ENCODE measurements at places on chromosomes 6 and 20. TPM values are rescaled to one million over a fixed set of nuclear protein-coding genes. Genes with fewer than 3 reads are reported as not detected.

The HIVEP2 gene
- polyA plus RNA-seq, result 12.9 TPM

The WDR27 gene
- 56.4 TPM for polyA plus RNA-seq

The RIN2 gene
- polyA plus RNA-seq, result 36.2 TPM

DNA sequence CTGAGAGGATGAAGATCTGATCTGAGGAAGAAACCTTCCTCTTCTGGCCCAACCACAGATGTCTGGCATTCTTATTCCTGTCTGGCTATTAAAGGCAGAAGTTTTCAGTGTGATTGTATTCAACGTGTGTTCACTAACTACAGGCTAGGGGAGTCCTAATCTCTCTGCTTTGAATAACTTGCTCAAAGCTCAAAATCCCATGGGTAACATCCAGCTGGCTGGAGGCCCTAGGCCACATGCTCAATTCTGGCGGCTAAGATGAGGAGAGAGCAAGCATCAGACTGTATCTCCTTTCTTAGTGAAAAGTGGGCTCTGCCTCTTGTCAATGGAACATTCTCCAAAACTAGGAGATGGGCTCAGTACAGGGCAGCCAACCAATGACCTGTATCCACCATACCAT is 478.0 kb downstream of the KIF16B start:
- no peak for DNase-seq
- H3K27ac ChIP-seq, result no peak overlapping the region
- H3K4me3 ChIP-seq, result no peak overlapping the region
- H3K36me3 ChIP-seq, result no peaks in the 10 kb centered on the region
- H3K27me3 ChIP-seq, result no peaks in the 10 kb centered on the region

DNA sequence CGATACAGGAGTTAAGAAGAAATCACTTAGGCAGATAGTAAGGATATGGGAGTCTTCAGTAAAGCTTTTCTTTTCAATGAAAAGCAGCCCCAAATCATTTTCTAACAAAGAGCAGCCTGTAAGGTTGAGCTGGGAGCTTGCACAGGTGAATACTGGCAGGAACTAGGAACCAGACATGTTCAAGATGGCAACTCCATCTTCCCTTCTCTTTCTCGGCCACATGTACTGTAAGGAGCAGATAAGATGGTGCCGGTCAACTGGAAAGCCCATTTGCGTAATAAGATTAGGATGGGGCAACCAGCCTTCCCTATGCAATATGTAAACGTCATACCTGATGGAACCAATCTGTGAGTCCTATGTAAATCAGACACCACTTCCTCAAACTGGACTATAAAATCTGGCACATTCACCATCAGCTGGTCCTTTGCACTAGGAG is 46.2 kb upstream of the RNGTT start:
- no peaks in the 10 kb centered on the region for H3K4me1 ChIP-seq
- DNase-seq, result no peak
- no peak overlapping the region for H3K27ac ChIP-seq
- H3K36me3 ChIP-seq, result no peaks in the 10 kb centered on the region
- H3K27me3 ChIP-seq, result no peaks in the 10 kb centered on the region

DNA sequence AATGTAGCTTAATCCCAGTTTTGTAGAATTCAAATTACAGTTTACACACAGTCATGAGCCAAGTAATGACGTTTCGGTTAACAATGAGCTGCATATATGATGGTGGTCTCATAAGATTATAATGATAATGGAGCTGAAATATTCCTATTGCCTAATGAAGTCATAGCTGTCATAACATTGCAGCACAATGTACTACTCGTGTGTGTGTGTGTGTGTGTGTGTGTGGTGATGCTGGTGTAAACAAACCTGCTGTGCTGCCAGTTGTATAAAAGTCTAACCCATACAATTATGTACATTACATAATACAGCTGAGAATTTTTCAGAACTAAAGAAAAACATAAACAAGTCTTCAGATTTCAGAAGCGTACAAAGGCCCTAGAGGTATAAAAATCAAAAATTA is 66.7 kb upstream of the ARID1B start:
- no peaks in the 10 kb centered on the region for H3K4me1 ChIP-seq
- no peak overlapping the region for H3K27ac ChIP-seq
- H3K36me3 ChIP-seq, result no peaks in the 10 kb centered on the region
- no peaks in the 10 kb centered on the region for H3K27me3 ChIP-seq
- H3K4me3 ChIP-seq, result no peak overlapping the region

- H3K4me1 ChIP-seq, result no peaks in the 10 kb centered on the region
- no peak overlapping the region for H3K27ac ChIP-seq
- no peak overlapping the region for H3K4me3 ChIP-seq
- no peaks in the 10 kb centered on the region for H3K27me3 ChIP-seq
- DNase-seq, result peak; percentile 44
Observed at GRCh38 chr20:18688676-18689075, 100.8 kb downstream of the DTD1 start.

DNA sequence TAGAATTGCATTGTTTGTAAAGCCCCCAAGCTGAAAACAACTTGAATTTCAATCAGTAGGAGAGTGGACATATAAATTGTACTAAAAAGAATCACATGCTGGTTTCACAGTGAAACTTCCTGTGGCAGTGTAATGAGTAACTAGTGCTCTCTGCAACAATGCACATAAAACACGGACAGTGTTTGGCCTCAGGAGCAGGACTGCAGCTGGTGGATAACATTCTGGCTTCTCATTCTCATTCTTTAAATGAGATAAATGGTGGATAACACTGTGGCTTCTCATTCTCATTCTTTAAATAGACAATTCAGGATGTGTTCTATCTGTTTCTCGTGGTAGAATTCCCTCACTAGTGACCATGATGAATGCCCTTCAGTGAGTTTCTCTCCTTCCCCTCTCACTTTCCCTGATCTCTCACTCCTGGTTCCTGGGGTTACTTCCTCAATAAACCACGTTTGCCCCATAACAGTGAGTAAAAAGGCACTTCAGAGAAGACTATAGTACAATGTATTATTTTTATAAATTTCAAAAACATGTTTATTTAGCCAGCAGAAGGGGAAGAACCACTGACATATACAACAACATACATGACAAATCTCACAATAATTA is 59.9 kb downstream of the SLC22A2 start:
- no peaks in the 10 kb centered on the region for H3K4me1 ChIP-seq
- H3K36me3 ChIP-seq, result no peaks in the 10 kb centered on the region
- no peak overlapping the region for H3K4me3 ChIP-seq
- H3K27me3 ChIP-seq, result no peaks in the 10 kb centered on the region
- DNase-seq, result no peak

The UBE2J1 gene
- polyA plus RNA-seq, result 53.1 TPM

DNA sequence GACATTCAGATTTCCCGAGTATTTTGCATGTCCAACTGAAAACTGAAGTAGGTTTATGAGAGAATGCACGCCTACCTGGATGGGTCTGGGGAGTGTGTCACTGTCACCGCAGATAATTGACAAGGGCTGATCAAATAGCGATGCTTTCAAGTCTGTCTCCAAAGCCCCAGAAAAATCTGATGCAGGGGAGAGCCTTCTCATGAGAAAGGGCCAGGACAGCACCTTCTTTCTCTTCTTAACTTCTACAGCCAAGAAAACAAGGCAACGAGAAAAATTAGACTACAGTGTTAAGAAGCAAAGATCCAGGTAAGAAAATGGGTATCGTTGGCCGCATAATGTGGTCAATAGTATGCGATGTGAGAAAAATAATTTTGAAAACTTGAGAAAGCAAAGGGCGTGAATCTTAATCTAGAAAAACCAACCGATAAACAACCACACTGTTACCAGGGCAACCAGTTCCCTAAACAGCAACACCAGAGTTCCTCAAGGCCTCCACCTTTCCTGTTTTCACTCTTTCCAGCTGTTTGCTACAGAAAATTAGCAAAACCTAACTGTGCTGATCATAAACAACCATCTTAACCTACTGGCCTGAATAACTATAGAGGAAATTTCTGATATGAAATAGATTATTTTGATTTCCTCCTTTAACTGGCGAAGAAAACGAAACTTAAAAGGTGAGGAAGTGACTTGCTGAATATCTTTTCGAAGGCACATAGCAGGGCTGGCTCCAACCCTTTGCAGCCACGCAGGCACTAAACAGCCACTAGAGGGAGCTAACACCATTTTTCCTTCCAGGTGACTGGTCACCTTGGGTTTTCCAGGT is 2.6 kb downstream of the TAGAP start:
- H3K36me3 ChIP-seq, result peaks cover 30% of the 10 kb centered on the region
- H3K4me1 ChIP-seq, result peaks cover 4% of the 10 kb centered on the region
- peak; percentile 74 for DNase-seq

GRCh38 chr20:62039738-62040137 is 25.9 kb downstream of the TAF4 start:
- H3K4me1 ChIP-seq, result peaks cover 10% of the 10 kb centered on the region
- no peaks in the 10 kb centered on the region for H3K36me3 ChIP-seq
- H3K27me3 ChIP-seq, result no peaks in the 10 kb centered on the region
- no peak for DNase-seq

DNA sequence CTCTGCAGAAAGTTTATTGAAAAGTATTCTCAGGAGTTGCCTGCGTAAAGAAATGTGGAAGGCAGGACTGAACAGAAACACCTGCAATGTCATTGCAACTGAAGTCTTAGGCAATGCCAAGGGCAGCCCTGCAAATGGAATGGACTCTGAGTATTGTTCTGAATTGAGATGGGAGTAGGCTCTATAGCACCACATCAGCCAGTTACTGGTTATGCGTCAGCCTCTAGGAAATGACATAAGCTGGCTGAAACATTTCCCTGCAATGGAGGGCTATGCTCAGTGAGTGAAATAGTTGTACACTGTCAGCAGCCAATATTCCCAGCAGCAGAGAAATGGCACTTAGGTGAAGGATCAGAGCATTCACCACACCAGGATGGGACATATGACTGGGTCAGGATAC is 13.8 kb upstream of the GJE1 start:
- no peak overlapping the region for H3K27ac ChIP-seq
- H3K4me1 ChIP-seq, result no peaks in the 10 kb centered on the region
- DNase-seq, result no peak
- H3K27me3 ChIP-seq, result no peaks in the 10 kb centered on the region
- no peak overlapping the region for H3K4me3 ChIP-seq

The TSHZ2 gene
- polyA plus RNA-seq, result 12.5 TPM

- no peak overlapping the region for H3K27ac ChIP-seq
- no peaks in the 10 kb centered on the region for H3K27me3 ChIP-seq
- no peaks in the 10 kb centered on the region for H3K36me3 ChIP-seq
- no peak for DNase-seq
- H3K4me1 ChIP-seq, result peaks cover 76% of the 10 kb centered on the region
Observed at GRCh38 chr20:34013554-34013953, 19.8 kb downstream of the RALY start.

DNA sequence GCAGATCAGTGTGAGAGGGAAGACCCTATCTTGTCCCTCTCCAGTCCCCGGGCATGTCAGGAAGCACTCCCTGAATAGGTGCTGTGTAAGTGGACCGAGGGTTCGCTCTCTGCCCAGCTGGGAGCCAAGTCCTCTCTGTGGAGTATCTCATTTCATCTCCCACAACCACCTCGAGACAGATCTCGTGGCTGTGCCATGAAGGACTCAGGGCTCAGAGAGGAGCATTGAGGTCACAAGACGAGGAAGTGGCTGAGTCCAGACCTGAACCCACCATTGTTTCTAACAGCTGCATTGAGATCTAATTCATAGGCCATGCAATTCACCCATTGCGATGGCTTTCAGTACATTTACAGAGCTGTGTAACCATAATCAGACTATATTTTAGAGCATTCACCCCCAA is 34.7 kb upstream of the STX16 start:
- no peak overlapping the region for H3K27ac ChIP-seq
- no peak overlapping the region for H3K4me3 ChIP-seq
- no peaks in the 10 kb centered on the region for H3K4me1 ChIP-seq
- DNase-seq, result no peak
- H3K27me3 ChIP-seq, result no peaks in the 10 kb centered on the region

GRCh38 chr6:21132446-21132845 is 461.1 kb upstream of the SOX4 start:
- no peak overlapping the region for H3K4me3 ChIP-seq
- no peak overlapping the region for H3K27ac ChIP-seq
- DNase-seq, result no peak
- H3K36me3 ChIP-seq, result no peaks in the 10 kb centered on the region
- H3K27me3 ChIP-seq, result no peaks in the 10 kb centered on the region

DNA sequence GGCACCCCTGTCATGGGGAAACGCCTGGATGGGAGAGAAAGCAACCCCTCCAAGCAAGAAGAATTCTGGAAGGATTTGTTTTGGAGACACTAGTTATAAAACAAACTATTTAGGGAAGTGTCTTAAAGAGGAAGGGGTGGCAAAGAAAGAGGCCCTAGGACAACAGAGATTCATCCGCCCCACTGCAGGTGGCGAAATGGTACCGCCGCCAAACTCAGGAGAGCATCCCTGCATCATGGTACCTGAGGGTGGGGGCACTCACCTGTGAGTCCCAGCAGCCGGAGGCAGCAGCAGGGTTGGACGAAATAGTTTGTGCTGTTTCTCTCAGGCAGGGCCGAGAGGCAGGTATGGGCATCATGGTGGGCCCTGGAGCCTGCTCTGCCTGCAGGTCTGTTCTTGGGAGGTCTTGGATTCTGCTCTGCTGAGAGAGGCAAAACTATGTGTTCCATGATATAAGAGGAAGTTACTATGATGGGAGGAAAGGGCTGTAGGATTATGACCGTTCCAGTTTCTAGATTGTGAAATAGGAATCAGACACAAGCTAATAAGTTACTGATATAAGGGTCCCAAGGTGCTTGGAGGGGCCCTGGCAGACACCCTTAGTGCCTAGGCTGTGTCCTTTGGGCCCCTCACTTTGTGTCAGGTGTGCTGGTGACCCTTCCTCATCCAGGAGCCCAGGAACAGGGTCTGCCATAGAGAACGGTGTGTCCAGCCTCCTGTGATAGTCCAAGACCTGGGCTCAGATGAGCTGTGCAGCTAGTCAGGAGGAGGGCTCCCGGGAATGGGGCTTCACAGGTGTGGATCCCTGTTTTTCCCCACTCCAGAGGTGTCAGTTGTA is 20.4 kb downstream of the SIRPD start:
- peak overlapping the region; percentile 95 for H3K27ac ChIP-seq
- H3K36me3 ChIP-seq, result no peaks in the 10 kb centered on the region
- DNase-seq, result no peak
- peaks cover 44% of the 10 kb centered on the region for H3K4me1 ChIP-seq

DNA sequence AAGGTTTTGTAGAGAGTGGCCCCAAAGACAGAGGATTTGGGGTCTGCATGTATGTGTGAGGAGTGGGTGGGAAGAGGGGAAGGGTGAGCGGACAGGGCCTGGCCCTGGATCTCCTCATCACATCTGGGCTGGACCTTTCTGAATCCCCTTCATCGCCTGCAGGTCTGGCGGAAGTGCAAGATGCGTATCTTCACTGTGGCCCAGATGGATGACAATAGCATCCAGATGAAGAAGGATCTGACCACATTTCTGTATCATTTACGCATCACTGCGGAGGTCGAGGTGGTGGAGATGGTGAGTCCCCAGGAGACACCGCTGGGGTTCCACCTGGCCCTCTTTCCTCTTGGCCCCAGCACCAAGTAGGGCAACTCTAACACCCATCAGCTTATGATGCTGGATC is 24.4 kb downstream of the SLC12A5 start:
- H3K4me1 ChIP-seq, result peaks cover 7% of the 10 kb centered on the region
- H3K27me3 ChIP-seq, result peaks cover 13% of the 10 kb centered on the region
- no peak overlapping the region for H3K4me3 ChIP-seq
- no peaks in the 10 kb centered on the region for H3K36me3 ChIP-seq
- no peak overlapping the region for H3K27ac ChIP-seq
- DNase-seq, result no peak

The DSP gene
- polyA plus RNA-seq, result 53.6 TPM

The MYMX gene
- 0.21 TPM for polyA plus RNA-seq
